AG04450 (cell line): ENCODE measurements at places on chromosomes 5 and 9. TPM values are rescaled to one million over a fixed set of nuclear protein-coding genes. Genes with fewer than 3 reads are reported as not detected.

DNA sequence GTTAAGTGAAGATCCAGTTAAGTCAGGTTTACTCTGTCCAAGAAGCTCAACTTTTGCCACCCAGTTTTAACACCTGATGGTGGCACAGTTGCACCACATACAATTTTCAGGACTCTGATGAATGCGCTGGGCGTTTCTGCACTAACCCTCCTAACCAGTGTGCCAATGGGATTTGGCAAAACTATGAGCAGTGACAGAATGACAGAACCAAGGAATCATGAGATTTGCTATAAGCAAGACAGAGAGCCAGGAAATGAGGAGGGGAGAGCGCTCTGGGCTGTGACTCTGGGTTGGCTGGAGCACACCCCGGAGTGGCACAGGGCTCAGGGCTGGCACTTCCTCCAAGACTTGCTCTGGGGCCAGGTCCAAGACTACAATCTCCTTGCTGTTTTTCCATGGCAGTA, 84.1 kb downstream of the SH3PXD2B start:
- DNase-seq = no peak

GRCh38 chr5:132025403-132025971, 14.0 kb upstream of the ACSL6 start:
- DNase-seq = no peak

DNA sequence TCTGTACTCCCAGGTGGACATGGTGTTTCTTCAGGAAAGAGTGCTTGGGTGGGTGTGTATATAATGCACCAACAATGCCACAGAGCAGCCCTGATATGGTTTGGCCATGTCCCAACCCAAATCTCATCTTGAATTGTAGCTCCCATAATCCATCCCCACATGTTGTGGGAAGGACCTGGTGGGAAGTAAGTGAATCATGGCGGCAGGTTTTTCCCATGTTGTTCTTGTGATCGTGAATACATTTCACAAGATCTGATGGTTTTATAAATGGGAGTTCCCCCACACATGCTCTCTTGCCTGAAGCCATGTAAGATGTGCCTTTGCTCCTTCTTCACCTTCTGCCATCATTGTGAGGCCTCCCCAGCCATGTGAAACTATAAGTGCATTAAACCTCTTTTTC, 158.5 kb downstream of the NR3C1 start:
- no peak for DNase-seq

SOX30 gene
- polyA plus RNA-seq = 0.05 and 0.09 TPM in 2 replicates
